ENCODE measurements at places on chromosomes 3 and 15. TPM values are rescaled to one million over a fixed set of nuclear protein-coding genes. Genes with fewer than 3 reads are reported as not detected.

GRCh38 chr3:166510382-166510781 lies 673.2 kb upstream of the BCHE start:
- DNase-seq: no peak

DNA sequence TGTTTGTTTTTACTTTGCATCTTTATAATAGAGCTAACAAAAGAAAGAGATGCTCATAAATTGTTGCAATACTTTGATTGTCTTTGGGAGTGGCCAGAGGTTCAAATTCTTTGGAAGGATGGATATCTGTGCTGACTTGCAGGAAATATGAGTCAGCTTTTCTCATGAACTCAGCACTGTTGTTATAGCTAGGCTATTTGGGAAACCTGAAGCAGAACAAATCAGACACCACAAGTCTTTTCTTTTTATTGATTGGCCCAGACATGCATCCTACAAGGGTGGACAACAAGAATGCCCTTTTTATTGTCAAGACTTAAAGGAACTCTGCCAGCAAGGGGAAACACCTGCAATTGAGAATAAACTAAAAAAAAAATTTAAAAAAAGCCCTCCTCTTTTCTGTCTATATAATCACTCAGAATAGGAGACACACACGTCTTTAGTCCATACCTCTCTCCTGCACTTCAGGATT lies 4.6 kb upstream of the DENND4A start:
- peak; percentile 44 for DNase-seq

ISLR gene
- 0.48 TPM for total RNA-seq

- DNase-seq: no peak
These were observed 158.9 kb downstream of the TAFA4 start for GRCh38 chr3:68773401-68773800.

DNA sequence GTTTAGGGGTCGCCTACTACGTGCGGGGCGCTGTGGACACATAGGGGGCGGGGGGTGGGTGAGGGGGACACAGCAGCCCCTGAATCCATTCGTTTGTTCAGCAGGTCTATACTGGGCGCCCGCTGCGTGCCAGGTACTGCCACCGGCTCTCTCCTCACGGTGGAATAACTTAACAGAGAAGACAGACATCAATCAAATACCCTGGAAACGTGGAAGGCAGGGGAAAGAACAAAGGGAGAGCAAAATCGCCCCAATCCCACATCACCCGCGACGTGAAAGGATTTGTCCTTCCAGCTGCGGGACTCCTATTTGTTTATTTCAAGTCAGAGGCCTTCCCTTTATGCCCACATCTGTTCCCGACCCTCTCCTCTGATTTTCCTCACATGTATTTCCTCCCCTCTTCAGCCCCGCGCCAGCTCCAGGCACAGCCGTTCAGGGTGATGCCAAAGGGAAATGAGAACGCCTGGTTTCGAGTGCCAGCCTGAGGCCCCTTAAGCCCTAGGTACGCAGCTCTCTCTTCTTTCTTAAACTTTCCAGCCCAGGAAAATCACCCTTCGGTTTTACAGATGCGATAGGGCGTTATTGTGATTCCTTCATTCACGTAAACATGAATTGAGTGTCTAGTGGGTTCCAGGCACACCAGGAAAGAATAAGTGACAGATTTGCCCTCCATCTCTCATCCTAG lies 726 bp upstream of the PROK2 start:
- no peak for DNase-seq
